ENCODE measurements at places on chromosomes 2 and 18. TPM values are rescaled to one million over a fixed set of nuclear protein-coding genes. Genes with fewer than 3 reads are reported as not detected.

Gene MITD1
- 10.5 TPM for total RNA-seq

Gene SLC39A6
- 14.9 TPM for total RNA-seq

Gene RESP18
- not detected for total RNA-seq

Gene PSMG2
- 51.9 TPM for total RNA-seq

Gene PSTPIP2
- total RNA-seq = 14.4 TPM

Gene CHST9
- 0.11 TPM for total RNA-seq

Gene TRIB2
- total RNA-seq = 9.8 TPM

Gene ASB18
- 0.54 TPM for total RNA-seq

DNA sequence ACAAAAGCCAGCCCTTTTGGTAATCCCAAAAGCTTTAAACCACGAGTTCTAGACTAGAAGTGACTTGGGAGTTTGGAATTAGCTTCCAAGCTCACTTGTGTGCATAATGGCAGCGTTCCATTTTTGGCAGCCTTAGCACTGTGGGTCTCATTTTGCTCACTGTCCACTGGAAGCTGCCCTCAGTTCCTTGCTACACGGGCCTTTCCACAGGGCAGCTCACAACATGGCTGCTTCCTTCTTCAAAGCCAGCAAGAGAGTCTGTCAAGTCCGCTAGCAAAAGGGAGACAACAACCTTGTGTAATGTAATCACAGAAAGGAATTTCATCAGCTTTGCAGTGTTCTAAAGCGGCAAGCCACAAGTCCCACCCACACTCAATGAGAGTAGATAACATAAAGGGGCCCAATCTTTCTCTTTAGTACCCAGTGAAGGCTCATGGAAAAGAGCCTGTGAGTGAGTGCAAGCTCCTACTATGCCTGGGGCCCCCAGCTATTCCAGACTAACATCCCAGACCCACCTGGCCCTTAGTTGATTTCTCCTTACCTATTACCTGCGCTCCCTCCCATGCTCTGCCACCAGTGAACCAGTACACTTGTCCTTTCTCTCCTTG, 239.7 kb upstream of the FBXO11 start:
- DNase-seq = no peak
- H3K4me1 ChIP-seq = no peaks in the 10 kb centered on the region
- H3K36me3 ChIP-seq = no peaks in the 10 kb centered on the region
- no peak overlapping the region for H3K4me3 ChIP-seq
- no peak overlapping the region for H3K27ac ChIP-seq
- no peaks in the 10 kb centered on the region for H3K27me3 ChIP-seq

DNA sequence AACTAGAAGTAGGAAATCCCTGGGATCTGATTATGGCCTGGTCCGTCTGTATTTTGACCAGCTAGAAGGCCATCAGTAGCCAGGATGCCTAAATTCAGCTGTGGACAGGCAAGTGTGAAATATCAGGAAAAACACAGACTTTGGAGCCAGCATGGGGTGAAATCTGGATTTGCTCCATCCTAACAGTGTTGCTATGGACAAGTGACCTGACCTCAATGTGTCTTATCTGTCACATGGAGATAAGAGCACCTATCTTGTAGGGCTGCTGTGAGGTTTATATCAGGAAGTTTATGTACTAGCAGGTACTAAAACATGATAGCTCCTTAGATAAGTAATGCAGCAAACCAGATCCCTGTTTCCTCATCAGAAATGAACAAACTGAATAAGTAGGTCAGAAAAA, 460.4 kb downstream of the STK39 start:
- peaks cover 21% of the 10 kb centered on the region for H3K4me1 ChIP-seq
- H3K27ac ChIP-seq = no peak overlapping the region
- H3K27me3 ChIP-seq = no peaks in the 10 kb centered on the region
- no peak for DNase-seq

- no peak for DNase-seq
- no peaks in the 10 kb centered on the region for H3K27me3 ChIP-seq
- no peak overlapping the region for H3K27ac ChIP-seq
- peaks cover 6% of the 10 kb centered on the region for H3K4me1 ChIP-seq
Measured at GRCh38 chr2:159290289-159290907, 3.9 kb upstream of the WDSUB1 start.

DNA sequence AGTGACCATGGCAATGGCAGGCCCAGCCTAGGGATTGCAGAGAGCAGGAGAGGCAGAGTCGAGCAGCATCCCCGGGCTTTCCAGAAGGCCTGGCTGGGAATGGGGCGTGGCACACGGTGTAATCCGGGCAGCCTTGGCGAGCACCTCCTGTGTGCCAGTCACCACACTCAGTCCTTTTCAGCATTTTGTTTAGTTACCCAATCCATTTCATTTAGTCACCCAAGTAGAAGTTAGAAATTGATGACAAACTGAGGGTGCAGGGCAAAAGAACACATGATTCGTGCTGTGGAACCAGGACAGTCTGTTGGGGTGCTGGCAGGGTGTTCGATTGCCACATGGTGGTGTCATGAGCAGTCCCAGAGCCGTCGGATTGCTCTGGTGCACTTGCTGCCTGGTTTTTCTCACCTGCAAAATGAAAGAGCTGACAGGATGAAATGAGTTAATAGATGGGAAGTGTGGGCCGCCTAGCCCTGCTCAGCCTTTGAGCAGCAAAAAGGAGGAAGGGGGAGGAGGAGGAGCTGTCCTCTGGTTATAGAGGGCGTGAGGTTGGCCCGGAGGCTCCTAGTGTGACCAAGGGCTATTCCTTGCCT, 299.4 kb downstream of the AGAP1 start:
- H3K36me3 ChIP-seq = peaks cover 11% of the 10 kb centered on the region
- DNase-seq = no peak

- no peaks in the 10 kb centered on the region for H3K4me1 ChIP-seq
- no peaks in the 10 kb centered on the region for H3K27me3 ChIP-seq
- no peaks in the 10 kb centered on the region for H3K36me3 ChIP-seq
- no peak overlapping the region for H3K4me3 ChIP-seq
Measured at GRCh38 chr2:234502285-234502918, 5.5 kb upstream of the ARL4C start.

- no peak for DNase-seq
- no peaks in the 10 kb centered on the region for H3K4me1 ChIP-seq
- no peaks in the 10 kb centered on the region for H3K27me3 ChIP-seq
- H3K36me3 ChIP-seq = no peaks in the 10 kb centered on the region
Measured at GRCh38 chr2:155844461-155844860, 488.1 kb downstream of the NR4A2 start.

DNA sequence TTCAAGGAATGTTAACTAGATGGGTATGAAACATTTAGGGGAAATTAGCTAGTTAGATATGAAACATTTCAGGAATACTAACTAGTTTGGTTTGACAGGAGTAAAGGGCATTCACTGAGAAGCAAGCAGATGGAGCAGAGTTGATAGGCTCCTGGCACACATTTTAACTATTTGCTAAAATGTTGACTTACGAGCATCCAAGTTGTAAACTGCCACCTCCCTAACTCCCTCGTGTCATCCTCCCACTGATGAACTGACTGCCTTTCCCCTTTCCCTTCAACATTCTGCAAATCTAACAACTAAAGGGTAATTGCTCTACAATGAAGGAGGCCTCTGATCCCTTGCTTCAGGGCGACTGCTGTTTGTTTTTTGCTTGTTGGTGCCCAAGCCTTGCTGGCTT, 580.4 kb upstream of the FAM98A start:
- no peak overlapping the region for H3K27ac ChIP-seq

DNA sequence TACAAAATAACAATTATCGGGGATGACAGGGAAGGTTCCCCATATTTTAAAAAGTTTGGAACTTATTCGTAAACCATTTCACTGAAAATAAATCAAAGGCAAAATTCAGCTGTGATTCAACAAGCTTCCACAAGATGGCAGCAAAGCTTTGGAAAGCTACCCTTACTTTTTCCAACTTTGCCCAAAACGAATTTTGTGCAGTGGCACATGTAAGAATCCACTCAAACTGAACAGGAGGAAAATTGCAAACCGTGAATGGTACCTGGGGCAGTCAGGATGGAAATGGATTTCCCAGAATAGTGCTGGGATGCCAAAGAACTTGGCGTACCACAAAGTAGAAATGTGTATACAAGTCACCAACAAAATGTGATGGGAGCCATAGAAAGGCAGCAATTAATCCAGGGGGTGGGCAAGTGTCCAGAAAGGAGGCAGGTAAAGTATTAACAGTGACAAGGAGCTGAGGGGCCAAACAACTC, 10.7 kb downstream of the RPL31 start:
- no peak overlapping the region for H3K27ac ChIP-seq
- H3K4me3 ChIP-seq = no peak overlapping the region
- no peak for DNase-seq
- H3K36me3 ChIP-seq = peaks cover 3% of the 10 kb centered on the region
- no peaks in the 10 kb centered on the region for H3K27me3 ChIP-seq
- peaks cover 4% of the 10 kb centered on the region for H3K4me1 ChIP-seq

DNA sequence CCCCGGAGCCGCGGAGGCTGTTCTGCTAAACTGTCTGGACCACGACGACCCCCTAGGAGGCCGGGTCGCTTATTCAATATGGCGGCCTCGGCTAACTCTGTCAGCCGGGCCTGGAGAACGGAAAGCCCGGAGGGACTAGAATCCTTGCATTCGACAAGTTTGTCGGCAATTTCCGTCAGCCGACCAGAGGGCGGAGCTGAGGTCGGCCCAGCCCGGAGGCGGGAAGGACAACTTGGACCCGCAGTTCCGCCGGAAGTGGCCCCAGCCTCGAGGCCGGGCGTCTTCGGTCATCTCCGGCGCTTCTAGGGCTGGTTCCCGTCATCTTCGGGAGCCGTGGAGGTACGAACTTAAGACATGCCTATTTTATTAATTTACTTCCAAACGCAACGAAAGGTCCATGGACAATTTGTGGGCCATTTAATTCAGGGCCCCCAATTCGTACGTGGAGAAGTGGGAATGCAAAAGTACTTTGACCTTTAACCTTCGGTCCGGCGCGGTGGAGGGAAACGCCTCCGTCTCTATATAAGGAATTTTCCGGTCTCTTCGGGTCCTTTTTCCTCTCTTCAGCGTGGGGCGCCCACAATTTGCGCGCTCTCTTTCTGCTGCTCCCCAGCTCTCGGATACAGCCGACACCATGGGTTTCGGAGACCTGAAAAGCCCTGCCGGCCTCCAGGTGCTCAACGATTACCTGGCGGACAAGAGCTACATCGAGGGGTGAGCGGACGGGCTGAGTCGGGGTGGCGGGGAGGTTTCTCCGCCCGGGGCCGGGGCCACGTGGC, at the start of the genes EEF1B2 and NDUFS1:
TSS of gene EEF1B2 (plus strand) at position 550 of the 779 bp plus-strand sequence. CDS start at position 635, 85 bp downstream.
TSS of gene NDUFS1 (minus strand) at position 99 of the 779 bp plus-strand sequence. CDS start 5,766 bp downstream, outside the sequence.
- peaks cover 28% of the 10 kb centered on the region for H3K4me1 ChIP-seq
- peak; percentile 99 for DNase-seq
- no peaks in the 10 kb centered on the region for H3K27me3 ChIP-seq
- peaks cover 32% of the 10 kb centered on the region for H3K36me3 ChIP-seq

DNA sequence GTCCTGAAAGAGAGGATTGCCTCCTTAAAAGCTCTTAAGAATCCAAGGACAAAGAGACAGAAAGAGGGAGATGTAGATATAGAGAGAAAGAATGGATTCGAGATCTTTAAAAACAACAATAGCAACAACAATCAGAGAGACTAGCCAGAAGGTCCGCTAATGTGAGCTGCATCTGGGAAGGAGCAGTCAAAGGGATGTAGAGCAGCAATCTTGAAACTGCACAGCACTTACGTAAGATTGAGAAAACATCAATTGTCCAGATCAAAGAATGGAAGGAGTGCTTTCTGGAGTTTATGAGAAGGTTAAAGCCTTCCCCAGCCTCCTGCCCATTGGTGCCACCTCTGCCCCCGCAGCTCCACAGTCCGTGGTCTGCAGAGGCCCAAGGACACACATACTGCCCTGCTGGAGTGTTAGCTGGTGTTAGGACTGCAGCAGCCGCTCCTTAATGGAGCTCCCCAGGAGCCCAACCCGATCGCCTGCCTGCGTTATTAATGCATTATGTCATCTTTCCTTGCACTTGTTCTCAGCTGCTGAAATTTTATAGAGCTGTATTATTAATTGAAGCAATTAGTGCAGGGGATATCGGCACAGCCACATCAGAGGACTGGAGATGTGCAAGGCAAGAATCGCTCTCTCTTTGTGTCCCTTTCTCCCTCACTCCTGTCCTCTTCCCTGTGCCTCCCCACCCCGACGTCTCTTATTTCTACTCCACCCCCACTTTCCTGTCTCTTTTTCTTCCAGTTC, 94.2 kb upstream of the STPG4 start:
- DNase-seq = no peak
- H3K4me3 ChIP-seq = no peak overlapping the region
- no peak overlapping the region for H3K27ac ChIP-seq
- H3K4me1 ChIP-seq = no peaks in the 10 kb centered on the region

DNA sequence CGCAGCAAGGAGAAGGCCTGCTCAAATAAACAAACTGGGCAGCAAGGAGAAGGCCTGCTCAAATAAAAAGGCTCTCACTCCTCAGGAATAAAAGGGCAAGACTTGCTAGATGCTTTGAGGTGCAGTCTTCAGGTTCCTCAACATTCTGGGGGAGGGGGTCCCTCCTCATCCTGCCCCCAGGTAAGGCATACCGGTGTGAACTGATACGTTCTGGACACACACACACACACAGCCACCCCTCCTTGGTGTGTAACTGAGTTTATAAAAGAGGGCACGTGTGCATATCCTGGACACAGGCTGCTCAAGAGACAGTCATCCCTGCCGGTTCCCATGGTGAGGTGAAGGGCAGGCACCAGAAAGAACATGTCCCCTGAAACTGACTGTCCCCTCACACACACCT, 4.5 kb downstream of the TEX261 start:
- peaks cover 75% of the 10 kb centered on the region for H3K36me3 ChIP-seq
- no peak overlapping the region for H3K27ac ChIP-seq
- H3K4me3 ChIP-seq = no peak overlapping the region
- peaks cover 13% of the 10 kb centered on the region for H3K4me1 ChIP-seq
- no peak for DNase-seq

DNA sequence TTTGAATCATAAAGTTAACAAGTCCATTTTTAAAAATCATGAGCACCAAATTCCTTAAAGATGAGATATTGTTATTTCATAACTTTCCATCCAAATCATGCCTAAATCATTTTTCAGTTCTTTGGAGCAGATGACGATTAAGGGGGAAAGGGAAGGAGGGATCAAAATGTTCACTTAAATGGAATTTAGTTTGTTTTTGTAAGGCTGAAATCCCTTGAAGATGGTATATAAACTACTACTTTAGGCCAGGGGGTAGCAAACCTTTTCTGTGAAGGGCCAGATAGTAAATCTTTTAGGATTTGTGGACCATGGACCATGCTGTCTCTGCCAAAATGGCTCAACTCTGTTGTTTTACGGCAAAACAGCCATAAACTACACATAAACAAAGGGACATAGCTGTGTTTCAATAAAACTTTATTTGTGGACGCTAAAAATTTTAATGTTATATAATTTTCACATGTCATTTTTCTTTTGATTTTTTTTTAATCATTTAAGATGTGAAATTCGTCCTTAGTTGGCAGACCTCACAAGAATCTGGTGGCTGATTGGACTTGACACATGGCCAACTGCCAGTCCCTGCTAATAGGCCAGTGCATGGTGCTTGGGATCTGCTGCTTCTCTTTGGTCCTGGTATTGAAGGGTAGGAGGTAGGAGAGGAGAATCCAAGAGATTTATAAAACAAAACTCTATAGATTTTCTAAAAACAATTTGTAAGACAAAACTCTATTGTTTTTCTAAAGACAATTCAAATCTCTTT, 52.0 kb upstream of the RTN4 start:
- no peak for DNase-seq
- H3K36me3 ChIP-seq = no peaks in the 10 kb centered on the region
- H3K27me3 ChIP-seq = no peaks in the 10 kb centered on the region
- H3K4me1 ChIP-seq = peaks cover 31% of the 10 kb centered on the region
